Stimulated activated CD8-positive, alpha-beta memory T cell treated with anti-CD3 and anti-CD28 coated beads, Interleukin-4, amount 100 ng/mL, for 4 hours (primary cell): ENCODE measurements at places on chromosomes 4 and X.

GRCh38 chr4:44235897-44236296, 212.7 kb downstream of the KCTD8 start:
- no peak for DNase-seq

DNA sequence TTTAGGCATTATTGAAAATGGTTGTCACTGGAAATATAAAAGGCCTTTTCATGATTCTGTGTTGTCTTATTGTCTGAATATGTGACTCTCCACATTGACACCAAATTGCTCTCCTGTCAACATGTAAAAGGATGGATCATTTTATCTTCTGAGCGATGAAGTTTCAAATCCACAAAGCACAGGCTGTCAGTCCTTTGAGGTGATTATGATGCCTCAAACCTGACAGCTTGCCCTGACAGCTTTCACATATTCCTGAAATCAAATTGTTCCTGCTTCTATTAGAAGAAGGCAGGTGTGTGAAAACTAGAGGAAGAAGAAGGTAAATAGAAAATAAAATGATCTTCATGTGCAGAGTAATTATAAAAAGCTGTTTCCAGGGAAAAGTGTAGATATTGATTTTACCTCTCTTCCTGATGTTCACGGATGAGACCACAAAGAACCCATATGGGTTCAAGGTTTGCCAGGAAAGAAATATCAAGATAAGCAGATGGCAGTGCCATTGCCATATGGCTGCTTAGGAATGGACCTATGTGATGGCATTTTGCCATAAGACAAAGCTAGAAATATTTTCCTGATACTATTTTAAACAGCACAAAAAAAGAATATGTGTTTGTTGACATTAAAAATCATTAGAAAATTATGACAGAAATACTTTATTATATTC, 1006.3 kb upstream of the AGA start:
- no peak for DNase-seq

DNA sequence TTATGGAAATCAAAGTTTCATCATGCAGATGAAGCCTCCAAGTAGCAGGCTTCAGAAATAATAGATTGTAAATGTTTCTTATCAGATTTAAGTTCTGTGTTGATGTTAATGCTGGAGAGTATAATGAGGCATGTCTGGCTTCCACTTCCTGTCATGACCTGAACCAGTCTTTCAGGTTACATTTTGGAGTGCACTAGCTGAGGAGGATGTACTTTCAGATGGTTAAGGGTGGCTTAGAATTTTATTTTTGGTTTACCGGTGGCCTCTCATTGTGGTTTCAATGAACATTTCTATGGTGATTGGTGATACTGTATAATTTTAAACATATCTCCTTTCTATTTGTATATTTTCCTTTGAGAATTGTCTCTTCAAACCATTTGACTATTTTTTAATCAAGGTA, 890.4 kb downstream of the SH3BGRL start:
- no peak for DNase-seq

- DNase-seq = no peak
Observed at GRCh38 chr4:41427306-41427882, 110.6 kb upstream of the LIMCH1 start.

DNA sequence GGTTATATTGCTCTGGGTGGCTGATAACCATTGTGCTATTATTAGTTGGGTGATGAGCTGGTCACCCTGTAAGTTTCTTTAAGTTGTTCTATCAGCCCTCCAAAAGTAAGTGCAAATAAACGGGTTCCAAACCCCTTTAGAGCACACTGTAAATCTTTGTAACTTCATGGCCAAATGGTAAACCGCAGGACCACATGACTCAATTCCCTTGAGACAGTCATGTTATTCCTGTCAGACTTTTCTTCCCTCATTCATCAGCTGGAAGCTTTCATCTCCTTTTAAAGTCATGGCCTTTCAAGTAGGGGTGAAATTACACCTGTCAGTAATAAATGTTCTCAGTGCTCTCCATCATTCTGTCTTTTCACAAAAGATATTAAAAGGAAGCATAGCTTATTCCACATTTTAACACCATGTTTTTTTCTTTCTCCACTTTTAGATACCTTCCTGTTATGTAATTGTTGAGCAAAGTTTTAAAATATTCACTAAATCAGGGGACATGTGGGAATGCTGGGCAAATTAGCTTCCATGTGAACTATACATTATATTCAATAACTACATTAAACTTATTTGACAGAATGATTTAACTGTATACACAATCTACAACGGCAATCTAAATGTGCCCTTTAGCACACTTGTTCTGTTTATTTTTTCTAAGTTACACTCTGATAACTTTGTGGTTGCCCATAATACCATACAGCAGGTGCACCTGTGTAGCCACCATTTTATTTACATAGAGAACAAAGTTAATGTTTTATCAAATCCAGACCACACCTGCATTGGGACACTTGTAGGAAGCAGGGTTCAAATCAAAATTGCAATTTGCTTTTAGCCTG, 275.5 kb downstream of the CFAP299 start:
- DNase-seq = no peak

- DNase-seq = no peak
Observed at GRCh38 chr4:76800902-76801301, 97.0 kb downstream of the SOWAHB start.

DNA sequence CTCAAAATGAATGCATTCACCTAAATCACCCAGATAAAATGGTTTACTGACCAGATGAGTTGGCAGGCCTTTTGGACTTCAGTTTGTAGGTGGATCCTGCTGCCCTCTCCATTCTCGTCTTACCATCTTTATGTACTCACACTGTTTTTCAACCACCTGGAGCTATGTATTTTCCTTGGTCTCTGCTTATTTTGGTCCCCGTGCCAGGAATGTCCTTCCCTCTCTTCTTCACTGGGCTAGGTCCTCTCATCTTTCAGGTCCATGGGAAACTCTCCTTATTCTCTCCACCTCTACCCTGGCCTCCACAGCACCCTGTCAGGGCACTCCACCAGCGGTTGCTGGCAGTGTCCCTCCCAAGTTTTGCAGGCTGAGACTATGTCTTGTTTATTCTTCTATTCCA, 2.6 kb downstream of the GPRIN3 start:
- no peak for DNase-seq

DNA sequence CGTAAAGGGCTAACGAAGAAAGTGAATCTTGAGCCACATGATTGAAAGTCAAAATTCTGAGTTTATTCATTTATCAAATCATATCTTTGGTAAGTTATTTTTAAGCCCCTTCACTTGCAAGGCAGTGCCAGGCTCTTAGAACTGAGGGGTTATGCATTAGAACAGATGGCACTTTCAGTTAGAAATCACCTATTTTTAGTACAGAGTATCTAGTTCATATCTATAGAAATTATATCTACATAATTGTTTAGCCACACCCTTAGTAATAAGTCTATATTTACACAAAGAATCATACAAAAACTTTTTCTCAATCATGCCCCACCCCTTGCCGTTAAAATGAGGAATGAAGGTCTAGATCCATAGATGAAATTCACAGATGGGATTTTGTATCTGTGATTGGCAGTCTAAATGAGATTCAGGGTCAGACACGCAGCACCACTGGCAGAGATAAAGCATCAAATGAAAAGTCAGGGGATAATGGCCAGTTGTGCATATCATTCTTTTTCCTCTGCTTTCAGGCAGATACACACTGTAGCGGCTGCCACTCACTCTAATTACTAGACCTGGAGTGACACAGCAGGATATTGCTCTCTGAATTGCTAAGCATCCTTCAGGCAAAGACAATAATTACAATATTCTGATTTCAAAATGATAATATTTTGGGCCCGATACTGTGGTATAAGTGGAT, 440.5 kb downstream of the MAPK10 start:
- no peak for DNase-seq

- no peak for DNase-seq
Observed at GRCh38 chr4:952881-953573, 20.3 kb downstream of the DGKQ start.

DNA sequence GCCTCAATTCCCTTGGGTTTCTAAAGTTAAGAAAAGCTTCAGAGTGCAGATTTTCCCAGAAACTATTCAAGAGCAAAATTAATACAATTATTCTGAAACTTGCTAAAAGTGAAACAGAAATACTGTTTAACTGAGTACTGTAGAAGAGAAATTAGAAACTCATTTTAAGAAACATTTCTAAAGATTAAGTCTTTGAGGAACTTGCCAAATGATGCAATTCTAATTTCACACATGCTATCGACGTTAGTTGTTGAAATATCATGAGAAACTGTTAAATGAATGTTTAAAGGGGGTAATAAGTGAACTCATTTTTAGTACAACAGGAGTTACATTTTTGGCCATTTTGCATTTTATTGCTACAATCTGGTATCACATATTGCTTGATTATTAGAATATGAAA, 125.3 kb upstream of the MAOA start:
- DNase-seq = no peak

DNA sequence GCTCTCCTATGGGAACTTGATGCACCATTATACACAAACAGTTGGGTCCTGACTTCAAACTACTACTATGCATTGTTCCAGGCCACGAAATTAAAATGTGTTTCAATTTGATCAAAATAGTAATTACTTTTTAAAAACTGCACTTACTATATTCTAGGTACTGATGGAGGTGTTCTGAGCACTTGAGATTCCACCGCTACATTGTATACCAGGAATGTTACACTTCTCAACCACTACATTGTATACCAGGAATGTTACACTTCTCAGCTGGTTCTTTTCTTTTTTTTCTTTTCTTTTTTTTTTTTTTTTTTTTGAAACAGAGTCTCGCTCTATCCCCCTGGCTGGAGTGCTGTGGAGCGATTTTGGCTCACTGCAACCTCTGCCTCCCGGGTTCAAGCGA, 77.9 kb downstream of the ELOVL6 start:
- no peak for DNase-seq

- no peak for DNase-seq
Observed at GRCh38 chr4:89898304-89898716, 3.7 kb downstream of the MMRN1 start.

GRCh38 chrX:18422325-18422724, 3.1 kb upstream of the CDKL5 start:
- no peak for DNase-seq

DNA sequence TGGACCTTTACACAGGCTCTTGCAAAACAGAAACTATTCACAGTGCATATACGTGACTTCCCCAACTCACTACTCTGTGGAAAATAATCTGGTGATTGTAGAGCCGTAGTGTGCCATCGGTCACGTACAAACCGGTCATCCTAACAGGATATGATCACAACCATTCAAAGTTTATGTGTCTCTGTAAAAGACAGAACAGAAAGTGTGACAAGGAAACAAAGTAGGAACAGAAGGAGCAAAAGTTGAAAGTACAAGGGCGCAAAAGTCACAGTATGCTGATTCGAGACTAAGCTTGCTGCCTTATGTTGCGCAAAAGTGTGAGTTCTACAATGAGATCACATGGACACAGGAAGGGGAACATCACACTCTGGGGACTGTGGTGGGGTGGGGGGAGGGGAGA, 18.6 kb downstream of the MEPE start:
- DNase-seq = no peak

GRCh38 chr4:109982521-109982920, 69.8 kb downstream of the EGF start:
- DNase-seq = no peak

- no peak for DNase-seq
Observed at GRCh38 chrX:71504346-71504745, 28.6 kb upstream of the OGT start.

DNA sequence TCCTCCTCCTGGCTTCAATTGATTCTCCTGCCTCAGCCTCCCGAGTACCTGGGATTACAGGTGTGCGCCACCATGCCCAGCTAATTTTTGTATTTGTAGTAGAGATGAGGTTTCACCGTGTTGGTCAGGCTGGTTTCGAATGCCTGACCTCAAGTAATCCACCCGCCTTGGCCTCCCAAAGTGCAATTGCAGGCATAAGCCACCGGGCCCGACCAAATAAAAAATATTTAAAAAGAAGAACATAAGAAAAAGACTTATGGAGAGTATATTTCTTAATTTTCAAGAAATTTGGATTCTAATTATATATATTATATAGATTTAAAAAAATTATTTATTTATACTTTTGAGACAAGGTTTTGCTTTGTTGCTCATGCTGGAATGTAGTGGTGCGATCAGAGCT, 29.8 kb downstream of the N4BP2 start:
- no peak for DNase-seq

GRCh38 chr4:186021461-186022167, 47.3 kb upstream of the TLR3 start:
- no peak for DNase-seq

DNA sequence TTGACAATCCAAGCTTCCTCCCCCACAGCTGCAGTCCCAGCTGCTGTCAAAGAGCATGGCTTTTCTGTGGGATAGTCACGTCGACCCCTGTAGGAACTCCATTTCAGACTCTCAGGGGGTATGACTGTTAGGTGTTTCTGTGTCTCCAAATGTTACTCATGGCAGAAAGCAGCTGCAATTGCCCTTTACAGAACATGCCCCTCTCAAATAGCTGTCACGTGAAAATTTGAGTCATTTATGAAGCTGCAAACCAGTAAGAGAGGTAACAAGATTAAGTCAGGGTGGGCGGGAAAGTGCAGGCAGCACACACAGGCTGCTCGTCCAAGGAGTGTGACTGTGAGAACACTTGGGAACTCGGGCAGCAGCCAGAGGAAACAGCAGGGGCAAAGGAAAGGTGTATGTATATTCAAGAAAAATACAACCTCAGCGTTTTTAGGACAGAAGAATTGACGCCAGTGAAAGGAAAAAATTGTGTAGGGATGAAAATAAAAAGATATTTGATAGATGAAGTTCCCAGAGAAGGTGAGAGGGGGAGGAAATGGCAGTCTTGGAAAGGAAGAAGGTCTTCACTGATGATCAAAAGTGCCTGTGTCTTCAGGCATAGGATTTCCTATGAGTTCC, 66.5 kb upstream of the TMEM184C start:
- no peak for DNase-seq

- DNase-seq = no peak
Observed at GRCh38 chr4:34148322-34148908, 2095.9 kb downstream of the ARAP2 start.

- no peak for DNase-seq
Observed at GRCh38 chrX:147958291-147958690, 22.8 kb upstream of the FMR1NB start.

- no peak for DNase-seq
Observed at GRCh38 chrX:119541188-119541587, 24.0 kb downstream of the STEEP1 start.
